ENCODE measurements at places on chromosomes 12 and 14. TPM values are rescaled to one million over a fixed set of nuclear protein-coding genes. Genes with fewer than 3 reads are reported as not detected.

The TMTC2 gene
- polyA plus RNA-seq = 0.50 TPM

DNA sequence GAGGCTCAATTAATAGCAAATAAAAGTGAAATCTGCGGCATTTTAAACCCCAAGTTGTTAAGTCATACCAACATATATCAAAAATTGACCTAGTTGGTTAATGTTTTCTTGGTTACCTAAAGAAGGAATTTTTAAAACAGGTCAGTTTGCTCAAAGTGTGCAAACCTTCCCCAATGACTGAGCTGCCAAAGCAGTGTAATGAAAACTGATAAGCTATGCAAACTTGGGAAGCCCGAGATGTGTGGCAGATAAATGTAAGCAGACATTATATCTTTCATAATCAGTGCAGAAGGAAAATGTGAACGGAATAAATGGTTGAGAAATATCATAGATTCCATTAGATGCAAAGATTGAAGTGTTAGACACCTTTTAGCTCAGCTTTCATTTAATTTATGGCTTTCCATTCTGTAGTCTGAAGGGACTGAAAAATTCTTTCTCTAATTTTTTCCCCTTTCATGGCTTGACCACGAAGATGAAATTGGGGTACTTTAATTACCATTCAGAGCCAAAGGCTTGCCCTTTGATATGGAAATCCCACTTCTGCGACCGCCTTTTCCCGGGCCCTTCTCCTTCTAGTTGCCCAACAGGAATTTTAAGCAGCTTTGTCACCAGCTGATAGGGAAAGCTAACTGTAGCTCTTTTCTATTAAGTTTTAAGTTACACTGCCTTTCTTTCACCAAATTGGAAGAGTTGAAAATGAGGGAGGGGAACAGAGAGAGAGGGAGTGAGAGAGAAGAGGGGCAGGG is 306.6 kb upstream of the SOX5 start:
- DNase-seq = no peak

DNA sequence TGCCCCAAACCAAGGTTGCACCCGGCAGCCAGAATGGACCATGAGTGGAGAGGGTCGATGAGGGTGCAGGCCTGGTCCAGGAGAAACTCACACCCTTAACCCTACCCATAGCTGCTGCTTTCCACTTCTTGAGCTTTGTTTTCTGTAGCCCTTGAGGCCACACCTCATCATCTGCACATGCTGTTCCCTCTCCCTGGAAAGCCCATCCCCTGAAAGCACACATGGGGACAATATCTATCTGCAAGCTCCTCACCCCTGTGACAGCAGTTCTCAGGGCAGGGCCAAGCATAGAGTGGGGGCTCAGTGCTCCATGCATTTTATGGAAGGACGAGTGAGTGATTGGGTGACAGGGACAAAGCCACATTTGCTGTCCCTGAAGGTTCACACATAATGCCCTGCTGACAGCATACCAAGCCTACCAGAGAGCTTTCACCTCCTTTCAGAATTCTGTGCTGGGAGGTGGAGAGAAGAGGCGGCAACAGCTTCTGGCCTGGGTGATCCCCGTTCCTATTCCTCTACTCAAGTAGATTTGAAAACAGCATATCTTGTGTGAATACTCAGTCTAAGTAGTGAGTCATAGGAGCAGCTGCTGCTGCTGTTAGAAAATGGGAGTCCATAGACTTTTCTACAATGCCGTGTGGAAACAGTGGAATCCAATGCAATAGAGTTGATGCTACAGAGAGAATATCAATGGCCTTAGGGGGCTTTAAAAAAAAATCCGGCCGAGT is 44.6 kb downstream of the SRGAP1 start:
- DNase-seq = no peak

The PLEKHD1 gene
- 0.23 TPM for polyA plus RNA-seq

DNA sequence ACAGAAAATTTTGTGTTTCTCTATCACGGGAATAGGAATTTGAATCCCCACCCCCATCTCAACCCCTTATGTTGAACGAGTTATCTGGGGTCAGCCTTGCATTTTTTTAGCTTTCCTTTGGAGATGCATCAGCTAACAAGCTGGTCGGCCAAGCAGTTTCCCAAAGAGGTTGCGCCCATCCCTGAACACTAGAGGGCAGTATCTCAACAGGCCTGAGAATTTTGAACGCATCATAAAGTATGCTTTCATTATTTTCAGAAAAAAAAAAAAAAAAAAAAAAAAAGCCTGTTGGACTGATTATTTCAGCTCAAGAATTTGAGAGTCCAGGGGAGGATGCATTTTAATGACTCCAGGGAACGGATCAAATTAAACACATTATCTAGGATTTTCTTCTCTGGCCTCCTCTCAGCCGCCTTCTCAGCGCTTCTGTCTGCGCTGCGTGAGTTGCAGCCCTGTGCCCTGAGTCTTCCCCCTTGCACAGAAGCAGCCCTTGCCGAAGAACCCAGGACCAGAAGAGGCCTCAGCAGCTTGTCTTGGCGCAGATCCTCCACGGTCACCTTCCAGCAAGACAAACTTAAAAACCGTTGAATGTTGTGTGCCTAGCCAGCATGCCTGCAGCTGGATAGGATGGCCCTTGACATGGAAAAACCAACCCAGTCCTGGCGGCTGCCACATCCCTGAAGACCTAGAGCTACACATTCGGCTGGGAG is 76.6 kb upstream of the GZMB start:
- DNase-seq = no peak

DNA sequence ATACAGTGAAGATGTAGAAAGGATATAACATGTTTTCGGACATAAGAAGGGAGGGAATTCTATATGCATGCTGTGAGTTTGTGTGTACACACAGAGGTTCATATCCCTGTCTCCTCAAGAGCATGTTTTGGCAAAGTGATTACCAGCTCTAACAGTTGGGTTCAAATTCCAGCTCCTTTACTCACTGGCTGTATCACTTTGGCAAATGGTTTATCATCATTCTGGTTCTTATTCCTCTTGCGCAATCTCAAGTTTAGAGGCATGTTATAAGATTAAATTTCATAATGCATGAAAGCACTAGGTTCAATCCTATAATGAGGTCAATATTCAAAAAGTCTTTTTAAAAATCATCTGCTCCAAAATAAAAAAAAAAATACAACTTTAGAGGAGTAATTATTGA is 107.7 kb upstream of the LRFN5 start:
- no peak for DNase-seq

DNA sequence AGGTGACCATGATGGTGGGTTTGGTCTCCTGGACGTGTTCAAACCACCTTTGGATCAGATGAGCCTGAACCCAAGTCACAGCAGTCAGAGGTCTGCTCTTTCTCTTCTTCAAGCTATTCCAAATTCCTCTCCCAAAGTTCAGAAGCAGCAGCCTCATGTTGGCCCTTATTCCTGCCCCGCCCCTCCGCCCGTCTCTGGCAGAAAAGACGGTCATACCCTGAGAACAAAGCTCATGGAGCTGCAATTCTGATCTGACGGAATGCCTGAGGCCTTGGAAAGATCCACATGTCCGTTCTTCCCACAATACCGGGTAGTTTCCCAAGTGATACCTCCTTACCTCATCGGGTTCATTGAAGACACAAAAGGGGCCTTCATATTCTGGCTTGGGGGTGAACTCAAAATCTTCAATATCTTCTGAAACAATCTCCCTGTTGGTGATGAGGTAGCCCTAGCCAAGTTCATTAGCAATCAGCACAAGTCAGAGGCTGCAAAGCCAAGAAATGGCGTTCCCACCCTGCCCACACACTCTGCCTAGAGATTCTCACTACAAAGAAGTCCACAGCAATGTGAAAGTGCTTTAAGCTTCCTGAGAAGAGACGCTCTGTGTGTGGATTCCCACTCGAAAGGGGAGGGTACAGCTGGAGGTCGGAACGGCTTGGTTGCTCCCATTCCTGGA is 11.2 kb downstream of the POLE start:
- DNase-seq = no peak

- no peak for DNase-seq
Measured at GRCh38 chr12:110687396-110688169, 1.3 kb downstream of the HVCN1 start.

- peak; percentile 76 for DNase-seq
Measured at GRCh38 chr12:55718015-55718414, 2.2 kb downstream of the BLOC1S1 start.

DNA sequence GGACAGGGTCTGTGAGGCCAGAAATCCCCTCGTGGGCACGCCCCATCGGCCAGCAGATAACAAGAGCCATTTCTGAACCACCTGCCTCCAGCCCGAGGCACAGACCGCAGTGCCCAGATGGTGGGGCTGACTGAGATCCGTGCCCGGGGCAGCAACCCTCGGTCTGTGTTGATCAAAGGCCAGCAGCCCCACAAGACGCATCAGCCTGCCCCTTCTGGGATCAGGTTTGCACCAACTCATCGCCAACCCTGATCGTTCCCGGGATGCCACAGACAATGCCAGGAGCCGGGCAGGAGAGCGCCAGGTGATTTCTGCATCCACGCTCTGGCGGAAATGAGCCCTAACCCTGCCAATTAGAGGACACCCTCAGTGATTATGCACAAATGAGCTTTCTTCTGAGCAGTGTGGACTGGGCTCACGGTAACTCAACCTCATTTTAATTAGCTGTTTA is 64.5 kb downstream of the TESC start:
- DNase-seq = no peak

DNA sequence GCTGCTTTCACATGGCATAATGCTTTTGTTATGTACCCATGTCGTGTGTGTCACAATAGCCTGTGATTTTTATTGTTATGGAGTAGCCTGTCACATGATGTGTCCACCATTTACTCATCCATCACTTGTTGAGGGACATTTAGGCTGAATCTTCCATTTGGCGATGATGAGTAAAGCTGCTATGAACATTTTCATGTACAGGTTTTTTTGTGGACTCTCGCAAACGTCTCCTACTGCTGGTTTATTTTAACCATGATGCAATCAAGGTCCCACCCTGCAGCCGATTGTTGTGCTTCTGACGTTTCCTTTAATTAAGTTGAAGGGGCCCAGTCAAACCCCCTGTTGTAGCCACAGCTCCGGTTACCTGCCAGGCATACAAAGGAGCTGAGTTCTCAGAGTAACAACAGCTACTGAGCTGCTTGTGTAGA is 63.2 kb downstream of the ZNF664 start:
- DNase-seq = no peak

GRCh38 chr12:111327474-111327873 is 41.4 kb downstream of the PHETA1 start:
- DNase-seq = no peak

GRCh38 chr14:65260786-65261185 is 151.7 kb upstream of the FUT8 start:
- no peak for DNase-seq

The GLIPR1L1 gene
- not detected for polyA plus RNA-seq

DNA sequence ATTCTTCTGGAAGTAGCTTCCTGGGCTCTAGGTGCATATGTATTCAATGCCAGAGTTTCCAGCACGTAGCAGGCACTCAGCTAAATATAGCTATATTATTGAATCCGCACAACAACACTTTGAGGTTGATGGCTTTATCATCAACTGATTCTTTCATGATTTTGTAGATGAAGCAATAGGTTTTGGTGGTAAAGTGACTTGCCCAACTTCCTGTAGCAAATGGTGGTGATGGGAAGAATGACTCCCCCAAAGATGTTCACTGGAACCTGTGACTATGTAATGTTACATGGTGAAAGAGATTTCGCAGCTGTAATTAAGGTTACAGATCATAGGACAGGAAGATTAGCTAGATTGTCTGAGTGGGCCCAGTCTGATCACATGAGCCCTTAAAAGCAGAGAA is 3.2 kb downstream of the TDRD9 start:
- DNase-seq = no peak

GRCh38 chr12:64603183-64603841 is 7.0 kb upstream of the RASSF3 start:
- DNase-seq = no peak

DNA sequence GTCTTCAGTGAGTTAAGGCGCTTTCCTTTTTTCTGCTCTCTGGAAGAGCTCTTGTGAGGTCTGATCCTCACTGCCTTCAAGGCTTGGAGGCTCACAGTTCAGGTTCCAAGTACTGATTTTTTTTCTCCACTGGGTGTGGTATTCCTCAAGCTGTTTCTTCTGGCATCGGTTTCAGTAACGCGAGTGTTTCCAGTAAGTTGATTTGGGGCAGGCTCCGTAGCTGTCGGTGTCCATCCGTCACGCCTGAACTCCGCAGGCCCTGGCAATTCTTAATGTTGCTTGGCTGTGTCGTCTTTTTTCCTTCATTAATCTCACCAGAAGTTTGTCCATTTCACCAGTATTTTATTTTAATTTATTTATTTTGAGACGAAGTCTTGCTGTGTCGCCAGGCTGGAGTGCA is 30.6 kb downstream of the LRCOL1 start:
- DNase-seq = no peak
